ENCODE measurements at places on chromosomes 16 and 17.
A peak's percentile ranks its signal among the peaks of the same experiment; 100 is the strongest.

- DNase-seq = no peak
These were observed 5.7 kb upstream of the VAT1L start for GRCh38 chr16:77782694-77783093.

GRCh38 chr16:85853547-85854545 is 45.1 kb upstream of the IRF8 start:
- DNase-seq = no peak

- DNase-seq = no peak
These were observed 74.1 kb downstream of the ASIC2 start for GRCh38 chr17:33218698-33219601.

GRCh38 chr17:80431246-80432195 is 16.6 kb downstream of the ENDOV start:
- no peak for DNase-seq

DNA sequence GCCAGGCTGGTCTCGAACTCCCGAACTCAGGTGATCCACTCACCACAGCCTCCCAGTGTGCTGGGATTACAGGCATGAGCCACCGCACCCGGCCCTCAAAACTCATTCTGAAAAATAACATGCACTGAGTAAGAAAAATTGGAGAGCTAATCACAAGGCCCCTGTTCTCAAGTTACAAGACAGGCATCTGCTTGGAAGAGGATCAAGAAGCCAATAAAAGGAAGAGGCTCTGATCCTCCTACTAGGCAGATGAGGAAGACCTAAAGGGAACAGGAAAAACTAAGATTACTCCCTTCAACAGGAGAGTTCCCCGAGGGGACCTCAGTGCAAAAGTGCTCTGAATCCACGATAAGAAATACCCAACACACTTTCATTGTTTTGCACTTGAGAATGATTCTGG is 18.4 kb downstream of the BLMH start:
- DNase-seq = peak; percentile 20

GRCh38 chr17:72193391-72194106 is 72.7 kb downstream of the SOX9 start:
- peak; percentile 73 for DNase-seq

DNA sequence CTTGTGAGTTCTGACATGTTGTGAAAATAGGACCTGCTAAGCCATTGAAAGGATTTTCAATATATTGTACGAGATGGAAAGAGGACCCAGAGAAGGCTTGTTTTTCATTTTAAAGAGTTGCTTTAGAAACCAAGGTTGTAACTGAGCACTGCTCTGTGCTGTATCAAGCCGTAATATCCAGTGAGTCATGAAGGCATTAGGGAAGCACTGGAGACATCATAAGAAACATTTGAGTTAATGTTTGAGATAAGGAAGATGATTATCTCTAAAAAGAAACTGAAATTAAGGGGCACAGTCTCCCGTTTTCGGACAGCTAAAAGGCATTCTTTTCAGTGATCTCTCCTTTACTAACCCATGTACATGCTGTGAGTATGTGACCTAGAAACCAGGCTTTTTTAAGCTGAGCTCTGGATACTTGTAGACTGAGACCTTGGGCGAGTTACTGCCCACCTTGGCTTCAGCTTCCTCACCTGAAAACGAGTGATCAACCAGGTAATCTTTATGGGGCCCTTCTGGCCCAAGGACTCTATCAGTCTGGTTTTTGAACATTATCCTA is 149.2 kb upstream of the TBX2 start:
- peak; percentile 52 for DNase-seq

GRCh38 chr16:57743886-57744641 is 8.5 kb downstream of the KATNB1 start:
- DNase-seq = no peak

DNA sequence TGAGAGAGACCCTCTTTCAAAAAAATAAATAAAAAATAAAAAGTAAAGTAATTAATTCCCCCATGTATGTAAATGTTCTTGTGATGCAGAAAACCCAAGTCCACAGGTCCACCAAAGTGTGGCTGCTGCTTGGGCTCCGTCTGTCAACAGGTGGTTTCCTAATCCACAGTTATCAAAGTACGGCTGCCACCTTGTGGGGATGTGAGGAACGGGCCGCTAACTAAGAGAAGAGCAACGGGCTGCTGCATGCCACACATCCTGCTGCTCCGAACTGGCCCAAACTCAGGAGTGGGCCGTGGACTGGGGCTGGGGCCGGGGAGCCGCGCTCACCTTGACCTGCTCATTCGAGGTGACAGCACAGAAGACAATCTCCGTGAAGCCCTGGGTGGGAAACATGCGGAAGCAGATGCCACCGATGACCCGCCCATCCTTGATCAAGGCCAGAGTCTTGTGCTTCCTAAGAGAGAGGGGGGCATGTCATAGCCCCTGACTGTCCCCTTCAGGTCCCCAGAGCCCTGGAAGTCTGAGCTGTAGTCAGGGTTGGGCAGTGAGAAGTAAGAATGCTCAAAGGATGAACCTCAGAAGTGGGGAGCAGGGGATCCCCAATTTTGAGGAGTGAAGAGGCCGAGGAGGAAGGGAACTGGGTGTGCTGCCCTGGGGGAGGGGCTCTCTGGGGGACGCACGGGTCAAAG is 4.3 kb downstream of the KAT2A start:
- DNase-seq = peak; percentile 88

DNA sequence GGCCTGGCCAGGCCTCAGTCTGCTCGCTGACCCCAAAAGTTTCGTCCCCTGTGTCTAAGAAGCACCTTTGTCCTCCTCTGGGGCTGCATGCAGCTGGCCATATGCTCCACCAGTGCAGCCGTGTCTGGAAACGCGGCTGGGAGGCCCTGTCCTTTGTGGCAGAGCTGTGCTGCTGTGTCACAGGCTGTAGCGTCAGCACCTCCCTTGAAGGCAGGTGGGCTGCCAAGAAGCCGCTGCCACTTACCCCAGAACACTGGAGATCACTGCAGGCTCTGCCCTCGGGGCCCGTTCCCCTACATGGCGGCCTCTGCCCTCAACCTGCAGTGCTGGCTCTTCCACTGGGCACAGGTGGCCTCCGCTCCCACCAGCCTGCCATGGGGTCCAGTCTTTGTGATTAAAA is 15.7 kb upstream of the MC1R start:
- no peak for DNase-seq

DNA sequence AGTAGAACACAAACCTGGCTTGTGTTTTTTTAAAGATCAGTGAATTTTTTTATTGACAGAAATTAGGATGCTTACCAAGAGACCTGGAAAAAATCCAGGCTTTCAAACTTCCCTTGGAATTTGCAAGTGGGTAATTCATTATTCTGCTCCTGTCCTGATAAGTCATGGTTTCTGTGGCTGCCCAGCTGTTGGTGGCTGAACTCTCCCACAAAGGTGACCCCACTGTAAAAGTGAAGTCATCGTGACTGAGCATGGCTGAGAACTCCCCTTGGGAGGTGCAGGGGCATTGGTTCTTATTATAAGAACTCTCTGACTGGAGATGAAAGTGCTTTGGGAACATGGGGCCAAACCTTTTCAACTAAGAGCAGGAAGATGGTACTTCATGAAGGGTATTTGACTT is 46.6 kb upstream of the TANC2 start:
- DNase-seq = peak; percentile 30

GRCh38 chr17:8857919-8858318 is 9.6 kb downstream of the PIK3R6 start:
- peak; percentile 44 for DNase-seq

DNA sequence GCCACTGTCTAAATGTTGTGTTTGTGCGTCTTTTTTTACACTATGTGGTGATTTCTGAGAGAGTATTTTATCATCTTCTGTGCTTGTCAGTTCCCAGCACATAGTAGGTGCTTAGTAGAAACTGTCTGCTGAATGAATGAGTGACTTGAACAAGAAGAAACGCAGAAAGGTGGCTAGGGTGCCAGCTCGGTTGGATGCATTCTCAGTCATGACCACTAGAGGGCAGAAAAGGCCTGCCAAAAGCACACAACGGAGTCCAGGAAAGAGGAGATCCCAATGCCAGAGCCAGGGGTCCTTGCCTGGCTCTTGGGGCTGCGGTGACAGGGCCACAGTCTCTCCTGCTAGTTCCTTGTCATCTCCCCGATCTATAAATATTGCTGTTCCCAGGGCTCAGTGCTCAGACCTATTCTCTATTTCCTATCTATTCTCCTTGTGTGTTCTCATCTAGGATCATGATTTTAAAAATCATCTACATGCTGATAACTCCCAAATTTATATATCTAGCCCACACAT is 57.3 kb upstream of the CCL1 start:
- DNase-seq = peak; percentile 71

DNA sequence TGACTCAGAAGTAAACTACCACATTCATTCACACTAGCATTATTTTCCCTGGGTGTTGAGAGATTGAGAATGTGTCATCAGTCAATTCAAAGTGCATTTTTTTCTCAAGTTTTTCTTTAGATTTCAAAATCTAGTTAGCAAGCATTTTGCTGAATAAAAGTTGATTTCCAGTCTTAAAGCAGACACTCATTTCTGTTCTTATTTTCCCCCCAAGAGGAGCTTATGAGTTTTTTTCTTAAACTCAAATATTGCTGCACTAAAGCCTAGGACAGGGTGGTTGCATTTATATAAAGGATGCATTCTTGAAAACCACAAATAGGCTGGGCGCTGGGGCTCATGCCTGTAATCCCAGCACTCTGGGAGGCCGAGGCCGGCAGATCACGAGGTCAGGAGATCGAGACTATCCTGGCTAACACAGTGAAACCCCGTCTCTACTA is 15.3 kb downstream of the CDH3 start:
- no peak for DNase-seq

DNA sequence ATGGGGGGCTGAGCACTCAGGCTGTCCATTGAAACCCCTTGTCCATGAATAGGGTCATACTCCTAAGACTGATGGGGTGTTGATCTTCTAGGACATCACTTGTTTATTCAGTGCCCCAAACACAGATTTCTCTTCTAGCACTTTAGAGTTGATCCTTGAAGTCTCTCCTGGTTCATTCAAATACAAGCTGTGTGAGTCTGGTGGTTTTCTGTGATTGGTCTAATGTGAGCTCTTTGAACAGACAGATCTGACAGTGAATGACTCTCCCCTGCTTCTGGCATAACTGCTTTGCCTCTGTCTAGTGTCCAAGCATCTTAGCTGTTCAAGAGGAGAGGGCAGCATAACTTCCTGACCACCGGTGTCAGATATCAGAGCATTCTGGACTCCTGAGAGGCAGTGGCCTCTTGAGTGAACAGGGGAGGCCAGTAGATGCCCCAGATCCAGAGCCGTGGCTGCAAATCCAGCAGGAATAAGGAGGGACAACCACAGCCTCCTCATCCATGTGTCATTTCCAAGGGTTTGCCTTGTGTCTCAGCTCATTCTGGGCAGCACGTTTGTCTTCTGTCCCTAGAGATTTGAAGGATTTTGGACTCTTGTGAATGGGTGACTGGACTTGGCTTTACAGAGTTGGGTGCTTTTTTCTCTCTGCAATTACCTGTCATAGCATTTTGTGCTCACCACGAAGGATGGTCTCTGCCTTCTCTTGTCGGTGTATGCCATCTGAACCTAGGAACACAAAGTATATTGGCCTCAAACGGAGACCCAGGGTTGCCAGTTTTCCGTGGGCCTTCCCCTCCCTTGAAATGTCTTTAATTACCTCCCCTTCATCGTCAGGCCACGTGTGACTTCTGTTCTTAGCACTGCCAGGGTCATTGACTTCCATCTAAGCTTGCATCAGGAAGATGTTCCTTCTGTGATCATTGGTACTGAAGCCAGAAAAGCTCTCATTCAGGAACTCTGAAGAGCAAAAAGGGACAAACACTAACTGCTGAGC is 13.9 kb upstream of the CLEC18C start:
- DNase-seq = no peak

DNA sequence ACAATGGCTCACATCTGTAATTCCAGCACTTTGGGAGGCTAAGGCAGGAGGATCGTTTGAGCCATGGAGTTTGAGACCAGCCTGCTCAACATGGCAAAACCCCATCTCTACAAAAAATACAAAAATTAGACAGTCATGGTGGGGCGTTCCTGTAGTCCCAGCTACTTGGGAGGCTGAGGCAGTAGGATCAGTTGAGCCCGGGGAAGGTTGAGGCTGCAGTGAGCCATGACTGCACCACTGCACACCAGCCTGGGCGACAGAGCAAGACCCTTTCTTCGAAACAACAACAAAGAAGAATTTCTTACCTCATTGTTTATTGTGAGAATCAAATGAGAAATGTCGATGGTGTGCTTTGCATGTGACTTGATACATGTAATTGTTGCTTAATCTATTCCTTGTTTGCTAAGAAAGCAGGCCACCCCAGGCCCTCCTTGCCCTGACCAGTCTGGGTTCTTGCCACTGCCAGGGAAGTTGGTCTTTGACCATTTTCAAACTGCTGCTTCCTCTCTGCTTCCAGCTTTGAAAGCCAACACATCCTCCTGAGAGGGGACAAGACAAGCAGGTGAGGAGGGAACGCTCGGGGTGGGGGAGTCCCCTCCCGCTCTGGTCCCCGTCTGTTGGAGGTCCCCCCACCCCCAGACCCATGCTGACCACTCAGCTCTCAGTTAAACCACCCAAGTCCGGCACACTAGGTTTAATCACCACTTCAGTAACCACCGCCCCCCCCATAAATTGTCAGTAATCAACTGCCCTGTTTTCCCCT is 47.3 kb upstream of the CPNE2 start:
- DNase-seq = no peak

DNA sequence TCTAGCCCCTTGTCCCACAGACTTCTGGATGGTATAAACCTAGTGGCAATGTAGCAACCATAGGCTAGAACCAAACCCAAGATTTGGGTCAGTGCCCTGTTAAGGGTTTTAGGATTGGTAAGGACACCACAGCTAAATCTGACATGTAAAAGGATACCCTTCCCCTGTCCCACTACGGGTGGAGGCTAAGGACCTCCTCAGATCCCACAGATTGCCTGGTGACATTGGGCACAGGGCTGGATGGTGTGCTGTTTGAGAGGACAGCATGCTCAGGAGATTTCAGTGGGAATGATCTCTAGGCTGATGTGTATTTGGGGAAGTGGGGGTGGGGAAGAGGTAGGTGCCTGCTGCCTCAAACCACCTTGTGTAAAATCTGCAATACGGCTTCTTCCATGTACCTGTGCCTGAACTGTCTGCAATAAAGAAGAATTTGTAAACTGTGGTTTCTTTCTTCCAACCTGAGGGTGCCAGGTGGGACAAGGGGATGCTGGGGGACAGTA is 671 bp upstream of the EDC4 start:
- no peak for DNase-seq

DNA sequence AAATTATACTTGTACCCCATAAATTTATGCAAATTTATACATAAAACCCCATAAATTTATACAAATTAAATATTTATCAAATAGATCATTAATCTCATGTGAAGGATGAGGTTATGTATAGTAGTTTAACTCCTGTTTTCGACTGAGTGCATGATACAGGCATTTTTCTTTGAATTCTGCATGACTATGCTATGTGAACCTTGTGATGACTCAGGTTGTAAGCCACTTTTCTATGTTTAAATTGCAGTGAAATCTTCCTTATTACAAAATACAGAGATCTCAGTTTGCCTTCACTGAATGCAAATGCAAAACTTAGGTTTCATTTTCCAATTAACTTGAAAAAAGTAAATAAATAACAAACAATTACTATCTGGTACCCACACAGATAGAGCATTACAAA is 843.7 kb downstream of the CDH11 start:
- DNase-seq = peak; percentile 5

- DNase-seq = no peak
These were observed 81.3 kb downstream of the SSH2 start for GRCh38 chr17:29848737-29849136.

Measured in fibroblast of pulmonary artery (primary cell).